ENCODE measurements at places on chromosomes 2 and 18.
A peak's percentile ranks its signal among the peaks of the same experiment; 100 is the strongest.

DNA sequence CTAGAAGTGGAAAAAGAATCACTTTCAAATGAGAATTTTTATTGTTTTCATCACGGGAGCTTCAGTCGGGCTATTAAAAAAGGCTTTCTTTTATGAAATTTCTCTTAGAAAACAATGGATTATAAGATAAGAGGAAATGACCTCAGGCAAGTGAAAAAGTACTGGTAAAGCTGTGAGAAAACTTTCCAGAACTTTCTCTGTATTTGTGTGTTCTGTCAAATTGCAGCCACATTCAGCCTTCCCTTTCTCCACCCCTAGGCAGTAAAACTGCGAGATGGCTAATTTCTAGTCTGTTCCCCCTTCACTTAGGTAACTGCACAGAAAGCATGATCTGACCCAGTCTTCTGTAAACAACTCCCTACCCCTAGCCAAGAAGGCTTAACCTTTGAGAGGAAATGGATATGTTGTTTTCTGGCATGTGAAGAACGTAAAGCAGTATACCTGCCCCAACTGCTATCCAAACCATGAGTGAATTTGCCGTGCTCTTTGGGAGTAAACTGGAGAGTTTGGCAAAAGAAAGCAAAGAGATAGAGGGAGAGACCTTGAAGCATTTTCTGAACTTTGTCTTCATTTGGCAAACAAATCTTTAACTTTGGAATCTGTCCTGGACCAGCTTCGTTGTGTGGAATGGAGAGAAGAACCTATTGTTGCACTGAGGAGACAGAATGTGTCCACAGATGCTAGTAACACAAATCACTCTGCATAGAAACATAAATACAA lies 105.4 kb downstream of the ETAA1 start:
- DNase-seq, result no peak

- no peak for DNase-seq
These were observed 103.9 kb downstream of the VIT start for GRCh38 chr2:36800381-36800780.

- DNase-seq, result no peak
These were observed 78.5 kb downstream of the KLF7 start for GRCh38 chr2:207087046-207087902.

- DNase-seq, result no peak
These were observed 151.8 kb upstream of the NABP1 start for GRCh38 chr2:191526091-191526490.

DNA sequence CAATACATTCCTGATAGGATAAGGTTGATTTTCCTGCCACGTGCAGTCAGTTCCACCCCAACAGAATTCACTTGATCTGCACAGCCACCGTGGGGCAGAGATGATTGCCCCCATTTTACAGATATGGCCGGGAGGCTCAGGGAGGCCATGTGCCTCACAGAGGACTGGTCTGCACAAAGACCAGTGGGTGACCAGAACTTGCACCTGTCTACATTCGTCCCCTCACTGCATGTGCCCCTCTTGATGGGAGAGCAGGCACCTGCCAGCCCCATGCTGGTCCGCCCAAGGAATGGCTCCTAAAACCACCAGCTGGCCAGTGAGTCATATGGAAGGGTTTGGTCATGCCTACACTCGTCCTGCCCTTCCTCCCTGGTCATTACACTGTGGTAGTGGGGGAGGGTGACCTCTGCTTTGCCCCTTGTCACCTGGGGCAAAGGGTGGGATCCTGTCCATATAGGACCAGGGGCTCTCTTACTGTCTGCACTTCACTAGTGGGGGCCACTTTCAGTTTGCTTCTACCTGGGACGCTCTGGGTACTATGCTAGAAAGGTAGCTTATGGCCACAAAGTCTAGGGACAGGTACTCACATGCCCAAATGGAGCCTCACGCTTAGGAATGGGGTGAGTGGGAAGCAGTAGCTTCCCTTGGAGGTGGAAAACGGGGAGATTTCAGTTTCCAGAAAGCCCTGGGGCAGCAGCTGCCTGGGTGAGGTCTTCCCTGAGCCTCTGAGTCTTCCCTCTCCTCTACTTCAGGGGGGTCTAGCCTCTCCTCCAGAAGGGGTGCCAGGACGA lies 14.7 kb downstream of the RRM2 start:
- DNase-seq, result no peak

DNA sequence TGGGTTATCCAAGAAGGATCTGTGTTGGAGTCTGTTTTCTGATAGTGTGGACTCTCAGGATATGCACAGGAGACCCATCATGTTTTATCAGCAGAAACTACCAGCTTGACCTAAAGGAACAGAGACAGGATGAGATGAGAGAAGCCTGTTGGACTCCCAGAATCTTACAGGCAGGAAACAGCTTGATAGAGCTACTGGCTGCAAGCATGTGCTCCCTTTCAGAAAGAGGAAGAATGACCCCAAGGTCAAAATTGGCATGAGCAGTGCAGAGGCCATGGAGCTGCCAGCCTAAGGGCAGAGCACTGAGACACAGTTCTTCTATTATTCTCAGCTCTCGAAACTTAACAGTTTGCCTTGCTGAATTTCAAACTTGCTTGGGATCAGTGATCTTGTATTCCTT lies 135.2 kb upstream of the NFATC1 start:
- no peak for DNase-seq

GRCh38 chr2:106996171-106996769 lies 110.3 kb upstream of the ST6GAL2 start:
- no peak for DNase-seq

DNA sequence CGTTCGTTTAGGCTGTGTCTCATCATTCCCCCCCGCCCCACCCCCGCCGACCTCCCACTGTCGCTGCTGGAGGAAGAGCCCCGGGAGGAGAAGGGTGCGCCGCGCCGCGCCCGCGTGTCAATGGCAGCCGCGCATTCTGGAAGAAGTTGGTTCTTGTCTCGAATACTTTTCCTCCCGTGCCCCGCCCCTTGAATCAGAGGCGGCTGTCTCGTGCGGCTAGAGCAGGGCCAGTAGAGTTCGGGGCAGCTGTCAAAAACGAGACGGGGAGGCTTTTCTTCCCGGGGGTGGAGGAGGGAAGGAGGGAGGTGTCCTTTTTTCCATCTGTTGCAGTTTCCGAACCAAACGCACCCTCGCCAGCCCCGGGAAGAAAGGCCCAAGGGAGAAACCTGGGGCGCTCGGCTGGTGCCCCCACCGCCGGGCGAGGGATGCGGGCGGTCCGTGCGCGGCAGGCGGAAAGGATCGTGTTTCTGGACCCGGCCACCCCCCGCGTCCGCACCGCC lies 410 bp upstream of the TGIF1 start:
- peak; percentile 78 for DNase-seq

GRCh38 chr2:180196419-180196977 lies 189.4 kb upstream of the CWC22 start:
- DNase-seq, result no peak

- DNase-seq, result no peak
These were observed 81.1 kb downstream of the RAPH1 start for GRCh38 chr2:203453858-203454451.

- DNase-seq, result peak; percentile 37
These were observed 249.4 kb upstream of the KLHL29 start for GRCh38 chr2:23135481-23136100.

DNA sequence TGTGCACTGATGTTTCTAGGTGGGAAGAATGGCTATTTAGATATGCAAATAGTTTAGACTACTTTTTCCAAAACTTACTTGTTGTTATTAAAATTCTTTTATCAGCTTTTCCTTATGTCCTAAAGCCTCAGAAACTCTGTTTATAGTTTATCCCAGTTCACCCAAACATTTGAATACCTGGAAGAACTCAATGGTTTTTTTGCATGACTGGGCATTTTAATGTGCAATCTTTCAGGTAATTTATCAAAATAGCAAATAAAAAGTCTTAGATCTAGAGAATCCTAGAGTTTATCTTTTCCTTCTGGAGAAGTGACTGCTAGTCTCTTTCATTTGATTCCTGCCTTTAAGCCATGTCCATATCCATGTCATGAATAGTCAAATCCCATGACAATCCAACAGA lies 9.6 kb upstream of the ADAM23 start:
- no peak for DNase-seq

DNA sequence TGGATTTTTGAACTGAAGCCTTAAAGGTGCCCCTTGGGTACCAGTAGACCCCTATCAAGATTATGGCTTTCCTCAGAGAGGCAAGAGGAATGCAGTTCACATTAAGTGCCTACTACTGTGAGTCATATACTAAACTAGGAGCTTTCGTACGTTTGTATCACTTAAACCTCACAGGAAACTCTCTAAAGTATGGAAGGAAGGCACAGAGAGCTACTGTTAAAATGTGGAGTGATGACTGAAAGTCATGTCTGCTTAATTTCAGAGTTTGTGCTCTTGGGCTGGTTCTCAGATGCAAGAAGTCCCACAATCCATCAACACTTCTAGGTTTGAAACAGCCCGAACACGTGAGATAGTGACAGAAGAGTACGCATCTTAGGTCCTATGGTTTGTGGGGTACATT lies 4.7 kb downstream of the PLCL1 start:
- no peak for DNase-seq

DNA sequence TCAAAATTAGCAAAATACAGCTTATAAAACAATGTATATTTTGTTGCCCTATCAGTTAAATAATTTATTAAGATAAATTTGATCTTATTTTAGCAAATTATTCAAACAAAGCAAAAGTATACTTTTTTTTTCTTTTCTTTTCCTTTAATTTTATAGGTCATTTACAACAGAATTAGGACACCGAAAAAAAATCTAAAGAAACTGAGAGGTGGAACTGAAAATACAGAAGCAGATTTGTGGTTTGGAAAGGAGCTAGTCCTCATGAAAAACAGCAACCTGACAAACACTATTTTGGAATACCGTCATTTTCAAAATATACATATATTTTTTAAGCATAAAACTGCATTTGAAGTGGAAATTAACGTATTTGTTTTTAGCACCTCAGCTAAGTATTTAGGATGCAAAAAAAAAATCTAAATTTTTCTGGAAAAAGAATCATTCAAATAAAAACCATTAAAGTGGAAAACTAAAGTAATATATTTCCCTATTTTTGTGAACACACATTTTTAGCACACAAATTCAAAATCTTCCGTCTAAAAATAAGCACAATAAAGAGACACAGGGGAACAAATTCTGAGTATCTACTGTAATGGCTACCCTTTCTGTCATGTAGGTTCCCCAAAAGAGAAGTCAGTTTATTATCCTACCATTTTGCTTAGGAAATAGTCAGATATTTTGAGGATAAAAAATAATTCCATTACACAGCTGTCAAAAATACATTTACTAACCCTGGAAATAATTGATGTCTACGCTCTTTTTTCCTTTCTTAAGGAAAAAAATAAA lies 2.7 kb downstream of the CCDC88A start:
- DNase-seq, result no peak

DNA sequence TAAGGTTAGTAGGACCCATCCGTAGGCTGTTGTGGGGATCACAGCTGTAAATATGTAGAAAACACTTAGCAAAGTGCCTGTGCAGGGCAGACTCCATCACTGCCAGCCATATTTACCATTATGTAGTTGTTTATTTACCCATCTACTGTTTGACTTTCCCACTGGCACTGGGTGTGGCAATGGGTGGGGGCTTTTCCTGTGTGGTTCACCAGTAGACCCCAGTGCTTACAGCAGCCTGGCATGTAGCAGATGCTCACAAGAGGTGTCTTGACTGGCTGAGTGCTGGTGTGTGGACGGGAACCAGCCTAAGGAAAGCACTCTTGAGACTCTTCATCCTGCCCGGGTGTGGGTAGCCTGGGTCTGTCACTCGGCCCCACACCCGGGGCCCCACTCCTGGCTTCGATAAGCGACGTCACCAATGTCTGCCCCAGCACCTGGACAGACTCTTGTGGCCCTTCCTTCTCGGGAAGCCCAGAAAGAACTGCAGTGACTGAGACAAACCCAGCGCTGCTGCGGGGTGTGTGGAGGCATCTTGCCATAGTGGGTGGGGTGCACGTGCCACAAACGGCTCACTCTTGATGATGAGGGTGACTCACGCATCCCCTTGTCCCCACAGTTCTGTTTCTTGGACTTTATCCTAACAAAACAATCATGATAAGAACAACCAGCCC lies 78.3 kb downstream of the HDAC4 start:
- peak; percentile 32 for DNase-seq

DNA sequence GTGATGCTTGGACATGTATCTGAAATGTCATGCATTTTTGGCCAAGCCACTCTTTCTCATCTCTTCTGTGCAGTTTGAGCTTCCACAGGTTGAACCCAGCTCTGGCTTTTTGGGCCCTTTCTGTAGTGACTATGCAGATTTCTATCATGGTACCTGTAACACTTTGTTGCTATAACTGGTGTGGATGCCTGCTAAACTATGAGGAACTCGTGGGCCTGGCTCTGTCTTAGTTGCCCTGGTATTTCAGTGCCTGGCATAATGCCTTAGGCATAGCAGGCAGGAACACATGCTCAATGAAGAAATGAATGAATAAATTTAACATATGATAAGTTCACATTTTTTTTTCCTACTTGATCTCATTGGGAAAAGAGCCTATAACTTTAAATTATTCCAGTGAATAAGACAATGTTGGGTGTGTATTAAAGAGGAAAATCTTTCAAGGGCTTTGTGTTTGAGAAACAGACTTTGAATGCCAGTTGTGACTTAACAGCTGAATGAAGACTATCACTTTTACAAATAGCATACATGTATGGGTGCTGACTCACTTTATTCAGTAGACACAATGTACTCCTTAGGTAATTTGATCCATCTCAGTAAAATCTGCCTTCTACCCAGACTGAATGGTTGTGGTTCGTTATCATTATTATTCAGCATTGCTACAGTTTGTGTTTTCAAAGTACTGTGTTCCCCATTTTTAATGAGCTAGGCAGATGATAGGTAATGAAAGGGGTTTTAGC lies 86.4 kb upstream of the MAP4K3 start:
- no peak for DNase-seq

GRCh38 chr2:186423481-186423880 lies 62.6 kb upstream of the ZC3H15 start:
- no peak for DNase-seq

DNA sequence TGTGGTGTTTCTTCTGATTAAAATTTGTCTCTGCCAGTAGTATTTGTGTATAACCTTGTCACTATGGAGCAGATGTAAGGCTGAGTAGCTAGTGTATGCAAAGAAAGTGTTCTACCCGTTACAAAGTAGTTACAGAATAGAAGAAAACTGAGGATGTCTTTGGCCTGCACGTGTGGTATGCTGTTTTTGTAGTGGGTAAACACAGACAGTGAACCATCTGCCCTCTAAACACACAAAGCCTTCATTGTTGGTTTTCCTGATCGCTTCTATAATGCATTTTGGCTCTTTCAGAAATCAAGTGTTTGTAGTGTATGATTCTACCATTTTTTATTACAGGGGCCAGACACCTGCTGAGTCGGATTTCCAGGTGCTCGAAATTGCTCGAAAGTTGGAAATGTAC lies 61.5 kb downstream of the FARP2 start:
- DNase-seq, result no peak

GRCh38 chr2:241868661-241869081 lies 858 bp upstream of the RTP5 start:
- no peak for DNase-seq

GRCh38 chr18:11669271-11669947 lies 19.7 kb upstream of the GNAL start:
- no peak for DNase-seq

All from uterus (tissue), 4 donors.